ENCODE measurements at places on chromosomes 3 and 15.

DNA sequence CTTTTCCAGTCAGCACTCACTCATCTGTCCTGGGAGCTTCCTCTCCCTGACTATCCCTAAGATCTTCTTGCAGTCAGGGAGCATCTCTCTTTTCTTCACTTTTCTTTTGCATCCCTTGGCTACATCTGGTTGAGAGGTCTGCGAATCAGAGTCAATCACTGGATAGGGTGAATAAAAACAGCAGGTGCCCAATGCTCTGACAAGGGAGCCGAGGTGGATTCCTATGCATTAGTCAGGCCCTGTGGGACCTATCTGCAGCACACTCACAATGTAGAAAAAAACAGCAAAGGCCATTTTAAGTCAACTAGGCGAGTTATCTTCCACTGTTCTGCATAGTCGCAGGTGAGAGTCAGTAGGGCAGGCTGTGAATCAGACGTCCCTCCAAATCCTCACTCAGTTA lies 35.5 kb downstream of the DZIP1L start:
- no peaks in the 10 kb centered on the region for H3K27me3 ChIP-seq
- no peaks in the 10 kb centered on the region for H3K4me1 ChIP-seq
- peaks cover 5% of the 10 kb centered on the region for H3K36me3 ChIP-seq
- H3K4me3 ChIP-seq, result no peak overlapping the region
- no peak for DNase-seq

GRCh38 chr15:68578175-68578979 lies 416 bp upstream of the CORO2B start:
- no peak overlapping the region for H3K27ac ChIP-seq
- peaks cover 24% of the 10 kb centered on the region for H3K27me3 ChIP-seq
- no peaks in the 10 kb centered on the region for H3K36me3 ChIP-seq
- peaks cover 21% of the 10 kb centered on the region for H3K4me1 ChIP-seq

DNA sequence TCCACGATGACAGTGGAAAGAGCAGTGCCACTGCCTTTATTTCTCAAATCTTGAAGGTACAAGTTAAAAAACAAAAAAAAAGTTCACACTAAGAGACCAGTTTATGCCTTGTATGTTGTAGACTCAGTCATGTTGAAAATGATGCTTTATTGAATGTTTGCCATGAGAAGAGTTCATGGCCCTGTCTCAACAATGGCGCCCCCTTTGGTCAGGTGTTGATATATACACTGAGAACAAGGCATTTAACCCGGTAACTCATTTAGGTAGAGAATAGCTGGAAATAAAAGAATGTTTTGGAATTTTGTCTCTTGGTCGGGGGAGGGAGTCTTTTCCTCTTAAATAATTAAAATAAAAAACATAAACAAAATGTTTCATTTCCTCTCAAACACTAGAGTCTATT lies 145.6 kb upstream of the SLC2A2 start:
- H3K4me1 ChIP-seq, result no peaks in the 10 kb centered on the region
- peaks cover 1% of the 10 kb centered on the region for H3K27me3 ChIP-seq
- no peak for DNase-seq
- H3K36me3 ChIP-seq, result no peaks in the 10 kb centered on the region

DNA sequence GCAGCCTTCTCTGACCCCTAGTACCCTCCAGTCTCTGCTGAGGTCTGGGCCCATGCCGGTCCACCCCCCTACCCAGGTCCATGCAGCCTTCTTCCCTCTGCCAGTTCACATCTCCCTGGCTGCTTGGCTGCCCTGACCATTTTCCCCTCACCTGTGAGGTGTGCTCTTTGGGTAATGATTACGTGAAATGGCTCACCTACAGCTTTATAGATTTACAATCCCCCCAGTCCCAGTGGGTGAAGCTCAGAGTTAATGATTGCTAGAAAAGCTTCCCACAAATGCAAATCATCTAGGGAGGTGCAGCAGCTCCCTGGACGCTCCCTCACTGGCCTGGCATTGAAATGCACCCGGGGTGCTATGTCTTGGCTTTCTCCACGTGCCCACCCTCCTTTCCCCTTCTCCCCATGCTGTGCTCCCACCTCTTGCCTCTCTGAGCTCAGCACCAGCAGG lies 18.7 kb downstream of the PAQR5 start:
- H3K27me3 ChIP-seq, result peaks cover 3% of the 10 kb centered on the region
- DNase-seq, result no peak
- no peak overlapping the region for H3K4me3 ChIP-seq

DNA sequence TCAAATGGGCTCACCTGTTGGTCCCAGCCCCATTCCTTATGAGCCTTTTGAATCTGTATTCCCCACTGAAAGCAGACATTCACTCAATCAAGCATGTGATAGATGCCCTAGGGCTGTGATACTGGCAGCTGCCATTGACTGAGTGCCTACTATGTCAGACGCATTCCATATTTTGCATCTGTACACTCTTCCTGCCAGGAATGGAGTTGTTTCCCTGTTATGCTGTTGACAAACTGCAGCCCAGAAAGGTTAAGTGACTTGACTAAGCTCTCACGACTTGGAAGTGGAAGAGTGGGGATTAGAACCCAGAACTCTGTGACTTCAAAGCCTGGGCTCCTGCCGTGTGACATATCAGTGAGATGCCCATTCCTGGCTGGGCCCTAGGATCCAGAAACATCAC lies 211.4 kb downstream of the RPLP1 start:
- H3K27ac ChIP-seq, result no peak overlapping the region
- no peak overlapping the region for H3K4me3 ChIP-seq
- H3K27me3 ChIP-seq, result peaks cover 3% of the 10 kb centered on the region
- no peak for DNase-seq
- H3K36me3 ChIP-seq, result no peaks in the 10 kb centered on the region

GRCh38 chr15:87121336-87121735 lies 1041.7 kb downstream of the AGBL1 start:
- H3K4me1 ChIP-seq, result peaks cover 29% of the 10 kb centered on the region
- no peak for DNase-seq
- peaks cover 2% of the 10 kb centered on the region for H3K27me3 ChIP-seq
- H3K4me3 ChIP-seq, result no peak overlapping the region
- H3K36me3 ChIP-seq, result no peaks in the 10 kb centered on the region
- no peak overlapping the region for H3K27ac ChIP-seq

DNA sequence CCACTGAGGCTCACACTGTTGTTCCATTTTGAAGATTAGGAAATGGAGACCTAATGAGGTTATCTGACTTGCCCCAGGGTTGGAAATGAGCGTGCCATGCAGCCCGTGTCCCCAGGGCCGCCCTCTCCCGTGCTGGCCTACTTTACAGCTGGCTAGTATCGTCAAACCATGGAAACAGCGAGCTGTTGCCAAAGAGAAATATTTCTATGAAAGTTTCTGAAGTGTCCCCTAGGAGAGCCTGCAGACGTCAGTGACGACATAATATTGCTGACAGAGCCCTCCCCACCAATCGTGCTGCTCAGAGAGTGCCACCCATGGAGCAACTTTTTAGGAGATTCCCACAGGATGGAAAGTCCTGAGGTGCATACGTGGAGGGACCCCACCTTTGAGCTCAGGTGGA lies 11.2 kb upstream of the FAM174B start:
- H3K4me3 ChIP-seq, result peak overlapping the region; percentile 44
- peaks cover 30% of the 10 kb centered on the region for H3K4me1 ChIP-seq
- H3K27me3 ChIP-seq, result peaks cover 17% of the 10 kb centered on the region
- H3K36me3 ChIP-seq, result peaks cover 4% of the 10 kb centered on the region
- H3K27ac ChIP-seq, result no peak overlapping the region

GRCh38 chr15:67550522-67550921 lies 8.0 kb downstream of the MAP2K5 start:
- H3K27ac ChIP-seq, result no peak overlapping the region
- DNase-seq, result no peak
- H3K36me3 ChIP-seq, result no peaks in the 10 kb centered on the region
- peaks cover 1% of the 10 kb centered on the region for H3K27me3 ChIP-seq
- H3K4me1 ChIP-seq, result peaks cover 13% of the 10 kb centered on the region
- H3K4me3 ChIP-seq, result no peak overlapping the region

DNA sequence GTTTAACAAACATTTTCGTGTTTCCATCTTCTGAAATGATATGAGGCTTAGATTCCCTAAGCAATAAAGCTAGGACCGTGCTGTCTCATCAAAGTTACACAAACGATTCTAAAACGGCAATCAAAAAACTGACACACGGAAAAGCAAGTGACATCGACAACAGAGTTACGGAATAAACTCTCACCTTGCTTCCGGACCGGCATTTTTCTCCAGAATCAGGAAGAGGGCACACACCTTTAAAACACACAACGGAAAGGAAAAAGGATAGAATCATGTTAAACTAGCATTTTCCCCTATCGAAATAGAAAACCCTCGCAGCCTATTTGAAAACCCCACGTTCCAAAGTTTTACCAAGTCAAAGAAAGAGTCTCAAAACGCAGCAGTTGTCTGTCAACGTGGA lies 1.4 kb downstream of the DLG1 start:
- peaks cover 4% of the 10 kb centered on the region for H3K27me3 ChIP-seq
- H3K27ac ChIP-seq, result peak overlapping the region; percentile 82
- H3K4me3 ChIP-seq, result peak overlapping the region; percentile 88

GRCh38 chr3:169863458-169863899 lies 6.3 kb downstream of the LRRC31 start:
- H3K36me3 ChIP-seq, result no peaks in the 10 kb centered on the region
- no peak overlapping the region for H3K4me3 ChIP-seq
- H3K4me1 ChIP-seq, result no peaks in the 10 kb centered on the region
- H3K27ac ChIP-seq, result no peak overlapping the region
- peak; percentile 59 for DNase-seq

- no peak overlapping the region for H3K4me3 ChIP-seq
- H3K27me3 ChIP-seq, result peaks cover 3% of the 10 kb centered on the region
- H3K4me1 ChIP-seq, result peaks cover 20% of the 10 kb centered on the region
- no peaks in the 10 kb centered on the region for H3K36me3 ChIP-seq
- no peak for DNase-seq
Measured at GRCh38 chr3:16788440-16789056, 96.2 kb upstream of the PLCL2 start.

DNA sequence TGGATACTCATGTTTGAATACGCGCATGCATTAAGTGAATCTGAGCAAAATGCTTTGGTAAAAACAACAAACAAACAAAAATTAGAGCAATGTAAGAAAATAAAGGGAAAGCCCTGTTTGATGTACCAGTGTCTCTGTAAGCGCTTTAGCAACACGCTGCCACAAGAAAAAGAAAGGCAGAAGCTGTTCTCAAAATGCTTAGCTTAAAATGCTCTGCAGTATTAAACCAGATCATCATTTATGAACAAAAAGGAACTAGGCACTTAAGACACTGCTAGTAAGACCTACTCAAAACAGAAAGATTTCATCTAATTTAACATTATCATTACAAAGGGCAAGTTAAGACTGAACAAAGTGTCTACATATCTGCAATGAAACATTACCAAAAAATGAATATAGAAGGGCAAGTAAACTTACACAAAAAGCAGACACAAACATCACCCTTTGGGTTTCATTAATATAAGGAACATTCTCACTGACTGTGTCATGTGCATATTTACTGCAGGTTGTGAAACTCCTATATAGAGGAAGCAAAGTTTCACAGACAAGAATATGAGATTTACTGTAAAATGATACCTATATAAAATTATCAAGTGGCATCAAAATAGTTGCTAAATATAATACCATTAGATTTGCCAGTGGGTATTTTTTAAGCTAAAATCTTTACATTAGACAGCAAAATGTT lies 102.1 kb downstream of the FBXL22 start:
- H3K27me3 ChIP-seq, result no peaks in the 10 kb centered on the region
- H3K4me1 ChIP-seq, result no peaks in the 10 kb centered on the region
- no peak for DNase-seq
- H3K4me3 ChIP-seq, result no peak overlapping the region
- peaks cover 4% of the 10 kb centered on the region for H3K36me3 ChIP-seq

- H3K36me3 ChIP-seq, result no peaks in the 10 kb centered on the region
- H3K27me3 ChIP-seq, result no peaks in the 10 kb centered on the region
- no peak for DNase-seq
- H3K4me1 ChIP-seq, result no peaks in the 10 kb centered on the region
- no peak overlapping the region for H3K27ac ChIP-seq
Measured at GRCh38 chr3:24407980-24408680, 86.5 kb downstream of the THRB start.

- DNase-seq, result no peak
- H3K4me1 ChIP-seq, result peaks cover 5% of the 10 kb centered on the region
- no peak overlapping the region for H3K4me3 ChIP-seq
- no peak overlapping the region for H3K27ac ChIP-seq
Measured at GRCh38 chr15:51189669-51190385, 95.1 kb upstream of the TNFAIP8L3 start.

GRCh38 chr3:122947196-122947595 lies 80.4 kb downstream of the SEMA5B start:
- H3K36me3 ChIP-seq, result peaks cover 9% of the 10 kb centered on the region
- no peaks in the 10 kb centered on the region for H3K27me3 ChIP-seq
- H3K4me1 ChIP-seq, result peaks cover 24% of the 10 kb centered on the region

DNA sequence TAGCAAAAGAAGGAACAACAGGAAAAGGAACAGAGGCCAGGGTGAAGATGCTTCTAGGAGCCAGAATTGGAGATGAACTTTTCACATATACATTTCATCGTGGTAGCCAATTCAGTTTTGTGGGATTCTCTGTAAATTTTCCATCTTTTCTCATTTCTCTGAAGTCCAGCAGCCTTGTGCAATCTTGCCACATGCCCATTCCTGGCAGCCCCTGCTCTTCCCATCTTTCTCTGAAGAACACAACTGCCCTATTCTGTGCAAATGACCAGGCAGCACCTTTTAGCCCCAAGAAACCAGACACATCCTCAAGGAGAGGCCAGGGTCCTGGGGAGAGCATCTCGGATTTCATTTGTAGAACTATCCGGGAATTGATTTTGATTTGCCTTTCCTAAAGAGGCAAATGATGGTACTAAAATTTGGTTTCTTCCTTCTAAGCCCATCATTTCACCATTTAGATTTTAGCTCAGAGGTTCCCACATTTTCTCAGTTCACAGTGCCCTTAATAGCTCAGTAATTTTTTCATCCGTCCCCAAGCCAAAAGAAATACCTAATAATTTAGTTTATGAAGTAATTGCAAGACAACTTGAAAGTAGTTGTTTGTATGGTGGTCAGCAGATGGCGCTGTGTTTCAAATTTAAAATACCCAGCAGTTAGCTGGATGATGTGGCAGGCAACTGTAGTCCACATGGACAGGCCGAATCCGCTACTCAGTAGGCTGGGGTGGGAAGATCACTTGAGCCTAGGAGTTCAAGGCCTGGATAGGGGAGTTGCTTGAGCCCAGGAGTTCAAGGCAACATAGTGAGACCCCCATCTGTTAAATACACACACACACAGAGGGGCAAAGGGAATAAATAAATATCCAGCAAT lies 61.3 kb upstream of the ACKR4 start:
- no peaks in the 10 kb centered on the region for H3K4me1 ChIP-seq
- H3K27me3 ChIP-seq, result no peaks in the 10 kb centered on the region
- H3K27ac ChIP-seq, result no peak overlapping the region
- H3K4me3 ChIP-seq, result no peak overlapping the region
- no peaks in the 10 kb centered on the region for H3K36me3 ChIP-seq

- no peak overlapping the region for H3K27ac ChIP-seq
- H3K27me3 ChIP-seq, result no peaks in the 10 kb centered on the region
- H3K4me3 ChIP-seq, result no peak overlapping the region
- no peaks in the 10 kb centered on the region for H3K36me3 ChIP-seq
Measured at GRCh38 chr3:183188895-183189462, 26.4 kb upstream of the LAMP3 start.

All from glutamatergic neuron (in vitro differentiated cells).